NCI-H1048 (cell line): ENCODE measurements at places on chromosomes 6 and 20.

GRCh38 chr6:42131531-42131930 is 10.9 kb downstream of the C6orf132 start:
- no peak for DNase-seq

DNA sequence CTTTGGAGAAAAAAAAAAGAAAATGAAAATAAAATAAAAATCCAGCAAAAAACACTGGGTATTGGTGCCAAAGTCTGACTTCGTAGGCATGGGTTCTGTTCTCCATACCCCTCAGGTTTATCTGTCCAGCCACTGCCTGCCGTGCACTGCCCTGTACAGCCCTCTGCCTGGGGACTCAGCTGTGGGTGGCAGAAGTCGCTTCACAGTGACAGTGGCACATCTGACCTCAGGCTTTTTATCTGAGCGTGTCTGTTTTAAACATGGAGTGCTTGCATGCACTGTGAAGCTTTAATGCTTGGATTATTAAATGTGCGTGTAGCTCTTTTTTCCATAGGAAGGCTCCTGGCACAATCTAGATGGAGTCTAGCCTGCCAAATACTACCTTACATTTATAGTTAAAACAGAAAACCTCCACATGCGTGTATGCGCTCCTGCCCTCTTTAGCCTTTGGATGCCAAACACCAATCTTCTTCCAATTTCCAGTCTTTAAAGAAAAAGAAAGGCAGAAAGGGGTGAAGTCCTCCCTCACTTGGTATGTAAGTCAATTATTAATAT is 375.5 kb downstream of the UTRN start:
- no peak for DNase-seq

GRCh38 chr20:61576372-61576771 is 324.3 kb downstream of the CDH4 start:
- no peak for DNase-seq

DNA sequence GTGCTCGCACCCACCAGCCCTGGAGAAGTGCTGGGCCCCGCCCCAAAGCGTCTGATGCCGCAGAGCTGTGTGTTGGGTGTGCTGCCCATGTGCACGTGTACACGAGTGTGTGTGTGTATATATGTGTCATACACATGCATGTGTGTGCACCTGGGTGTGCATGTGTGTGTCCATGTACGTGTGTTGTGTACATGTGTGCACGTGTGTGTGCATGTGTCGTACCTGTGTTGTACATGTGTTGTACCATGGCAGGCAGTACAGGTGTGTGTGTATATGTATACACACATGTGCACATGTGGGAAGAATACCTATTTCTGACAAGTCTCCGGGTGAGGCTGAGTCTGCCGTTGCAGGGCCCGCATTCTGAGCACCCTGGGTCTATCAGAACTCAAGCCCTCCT is 6.2 kb upstream of the MRGBP start:
- DNase-seq = no peak

- no peak for DNase-seq
These were observed 127.9 kb upstream of the AGPAT4 start for GRCh38 chr6:161401587-161402309.

DNA sequence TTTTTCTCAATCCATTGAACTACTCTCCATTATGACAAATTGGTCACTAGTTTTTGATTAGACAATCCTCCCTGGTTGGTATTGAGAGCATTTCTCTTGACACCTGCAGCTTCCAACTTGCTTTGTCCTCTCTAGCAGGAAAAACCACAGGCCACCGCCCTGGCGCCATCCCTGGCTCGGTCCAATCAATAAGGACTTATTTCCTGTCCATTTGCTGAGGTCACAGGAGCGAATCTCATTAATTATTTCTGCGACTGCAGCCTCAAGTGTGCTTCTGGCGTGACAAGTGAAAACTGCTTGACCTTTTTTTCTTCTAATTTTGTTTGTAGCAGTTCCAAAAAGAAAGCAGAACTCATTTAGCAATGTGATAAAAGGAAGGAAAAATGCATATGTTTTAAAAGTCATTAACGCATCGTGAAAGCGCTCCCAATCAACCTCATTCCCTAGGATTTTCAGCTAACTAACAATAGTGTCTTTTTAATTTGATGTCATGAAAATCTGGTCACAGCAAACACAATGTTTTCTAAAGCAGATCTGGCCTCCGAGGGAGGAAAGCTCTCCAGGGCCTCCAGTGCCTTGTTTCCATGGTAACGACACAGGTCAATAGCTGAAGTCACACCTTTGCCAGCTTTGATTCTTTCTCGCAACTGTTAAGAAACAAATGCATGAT is 39.0 kb upstream of the BEND3 start:
- DNase-seq = no peak

GRCh38 chr6:19160081-19160730 is 677.0 kb upstream of the ID4 start:
- no peak for DNase-seq

DNA sequence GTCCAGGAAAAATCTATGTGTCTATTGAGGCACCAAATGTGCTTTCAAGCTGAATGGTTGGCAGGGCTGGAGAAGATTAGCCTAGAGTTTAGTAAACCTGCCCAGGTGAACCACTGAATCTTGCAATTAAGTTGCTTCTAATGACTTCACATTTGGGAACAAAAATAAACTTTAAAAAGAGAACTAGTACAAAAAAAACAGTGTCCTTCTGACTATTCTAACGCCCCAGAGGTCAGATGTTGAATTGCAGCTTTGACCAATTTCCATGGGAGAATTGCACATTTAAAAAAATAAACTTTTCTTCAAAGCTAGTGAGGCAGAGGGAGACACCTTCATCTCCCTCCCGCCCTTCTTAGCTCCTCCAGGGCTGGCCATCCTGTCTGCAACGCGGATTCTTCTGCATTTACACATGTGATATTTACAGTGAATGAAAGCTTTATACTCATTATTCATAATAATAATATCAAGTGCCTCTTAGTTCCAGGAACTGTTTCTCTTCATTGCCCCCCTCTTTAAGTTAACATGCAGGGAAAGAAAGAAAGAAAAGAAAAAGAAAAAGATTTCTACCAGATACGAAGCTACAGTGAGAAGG is 270.2 kb downstream of the SMOC2 start:
- no peak for DNase-seq

GRCh38 chr6:16658348-16659034 is 102.8 kb downstream of the ATXN1 start:
- DNase-seq = no peak
